Spinal cord (tissue), 10 donors: ENCODE measurements at places on chromosomes 5 and 9. TPM values are rescaled to one million over a fixed set of nuclear protein-coding genes. Genes with fewer than 3 reads are reported as not detected.

FSTL4 gene
- 2.3 TPM for total RNA-seq

DBH gene
- not detected for total RNA-seq

HTR1A gene
- 0.99 TPM for total RNA-seq

ZNF354C gene
- 27.2 TPM for total RNA-seq

PHF24 gene
- total RNA-seq = 7.7 TPM

GLRA1 gene
- 5.1 TPM for total RNA-seq

HARS1 gene
- 51.4 TPM for total RNA-seq

ABO gene
- 0.28 TPM for total RNA-seq

MCC gene
- 30.3 TPM for total RNA-seq

TMC1 gene
- total RNA-seq = 0.89 TPM

TAL2 gene
- total RNA-seq = 2.5 TPM

CRB2 gene
- total RNA-seq = 8.6 TPM

PCDHGA10 gene
- 12.4 TPM for total RNA-seq

PCSK1 gene
- 2.4 TPM for total RNA-seq

DNA sequence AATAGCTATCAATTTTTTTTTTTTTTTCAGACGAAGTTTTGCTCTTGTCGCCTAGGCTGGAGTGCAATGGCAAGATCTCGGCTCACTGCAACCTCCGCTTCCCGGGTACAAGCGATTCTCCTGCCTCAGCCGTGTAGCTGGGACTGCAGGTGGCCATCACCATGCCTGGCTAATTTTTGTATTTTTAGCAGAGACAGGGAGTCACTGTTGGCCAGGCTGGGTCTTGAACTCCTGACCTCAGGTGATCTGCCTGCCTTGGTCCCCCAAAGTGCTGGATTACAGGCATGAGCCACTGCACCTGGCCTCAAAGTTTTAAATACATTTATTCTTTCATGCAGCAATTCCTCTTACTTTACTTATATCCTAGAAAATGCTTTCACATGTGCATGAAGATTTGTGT is 17.6 kb downstream of the TRIM14 start:
- no peak for DNase-seq

DNA sequence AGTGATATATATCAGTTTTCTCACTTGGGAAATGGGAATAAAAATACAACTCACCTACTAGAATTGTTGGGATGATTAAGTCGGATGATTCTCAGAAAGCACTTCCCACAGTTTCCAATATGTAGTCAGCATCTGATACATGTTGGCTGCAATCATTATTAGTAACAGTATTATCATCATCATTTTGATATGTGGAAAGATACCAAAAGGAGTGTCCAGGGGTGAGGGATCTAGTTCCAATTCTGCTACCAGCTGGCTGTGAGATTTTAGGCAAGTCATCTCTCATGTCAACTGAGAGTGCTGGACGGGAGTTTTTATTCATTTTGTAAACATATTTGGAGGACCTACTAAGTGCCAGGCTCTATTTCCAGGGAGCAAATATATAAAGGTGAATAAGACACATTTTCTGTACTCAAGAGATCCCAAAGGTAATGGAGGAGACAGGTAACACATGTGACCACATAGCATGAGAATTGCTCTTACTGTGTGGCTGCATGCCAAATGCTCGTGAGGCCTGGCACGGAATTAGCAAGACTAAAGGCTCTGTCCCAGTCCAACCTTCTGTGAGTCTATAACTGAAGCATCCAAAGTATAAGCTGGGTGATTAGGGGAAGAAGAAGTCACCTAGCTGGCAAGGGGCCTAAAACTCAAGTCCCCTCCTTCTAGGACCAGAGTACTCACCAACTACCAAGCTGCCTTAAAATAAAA is 83.0 kb downstream of the GRIA1 start:
- DNase-seq = peak; percentile 43

DNA sequence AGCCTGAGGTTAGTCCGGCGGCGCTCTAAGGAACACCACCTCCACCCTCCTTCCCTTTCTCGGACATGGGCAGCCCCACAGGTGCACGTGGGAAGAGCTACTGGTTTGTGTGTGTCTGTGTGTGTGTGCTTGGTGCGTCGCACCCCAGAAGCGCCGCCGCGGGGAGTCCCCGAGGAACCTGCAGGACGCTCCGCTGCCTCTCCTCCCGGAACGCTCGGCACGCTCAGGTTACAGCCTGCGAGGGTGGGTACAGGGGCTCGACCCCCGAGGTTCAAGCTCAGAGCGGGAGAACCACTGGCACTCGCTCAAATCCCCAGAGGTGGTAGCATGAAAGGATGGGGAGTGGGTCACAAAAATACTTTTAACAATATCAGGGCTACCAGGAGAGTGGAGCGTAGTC is 2.0 kb downstream of the ASTN2 start:
- DNase-seq = no peak

DNA sequence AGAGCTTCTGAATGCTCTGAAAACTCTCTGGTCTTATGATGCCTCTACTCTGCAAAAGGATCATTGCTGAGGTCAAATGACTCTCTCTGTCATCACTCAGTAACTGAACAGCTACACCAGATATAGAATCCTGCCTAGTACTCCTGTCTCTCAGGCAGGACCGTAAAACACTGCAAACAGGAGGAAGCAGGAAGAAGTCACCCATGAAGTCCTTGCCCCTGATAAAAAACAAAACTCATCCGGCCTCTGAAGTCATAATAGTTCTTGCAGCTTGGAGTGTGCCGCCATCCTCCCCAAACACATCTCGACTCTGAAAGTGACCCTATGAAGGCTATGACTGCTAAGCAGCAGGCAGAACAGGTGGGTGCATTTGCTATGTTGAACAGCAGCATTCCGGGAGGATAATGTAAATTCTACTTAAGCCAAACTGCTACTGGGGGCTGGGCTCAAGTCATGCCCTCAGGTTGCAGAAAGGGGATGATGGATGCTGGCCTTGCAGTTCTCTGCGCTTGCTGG is 81.9 kb upstream of the FAM169A start:
- DNase-seq = no peak

DNA sequence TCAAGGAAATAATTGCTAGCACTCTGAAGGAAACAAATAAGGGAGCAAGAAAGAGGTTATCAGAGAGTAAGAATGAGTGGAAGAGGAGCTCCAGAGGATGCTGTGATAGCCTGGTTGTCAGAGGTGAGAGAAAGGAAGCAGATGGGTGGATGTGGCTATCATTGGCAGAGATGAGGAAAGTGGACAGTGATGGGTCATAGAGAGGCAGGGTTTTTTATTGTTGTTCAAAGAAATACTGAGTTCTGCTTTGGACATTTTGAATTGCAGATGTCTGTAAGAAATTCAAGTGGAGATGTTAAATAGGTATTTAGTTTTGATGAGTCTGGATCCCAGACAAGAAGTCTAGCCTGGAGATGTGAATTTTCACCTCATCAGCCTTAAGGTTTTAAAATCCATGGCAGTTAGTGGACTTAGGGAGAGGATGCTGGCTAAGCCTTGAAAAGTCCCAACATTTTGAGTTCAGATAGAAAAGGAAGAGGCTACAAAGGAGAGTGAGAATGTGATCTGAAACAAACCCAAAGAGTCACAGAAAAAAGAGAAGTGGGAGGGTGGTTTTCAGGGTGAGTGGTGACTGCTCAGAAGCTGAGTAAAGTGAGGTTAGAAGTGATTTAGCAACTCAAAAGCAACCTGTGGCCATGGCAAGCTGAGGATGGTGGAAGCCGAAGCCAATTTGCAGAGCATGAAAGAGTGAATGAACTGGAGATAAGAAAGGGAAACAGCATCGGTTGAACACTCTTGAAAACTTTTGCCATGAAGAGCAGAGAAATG is 50.4 kb downstream of the PPIC start:
- DNase-seq = no peak

DNA sequence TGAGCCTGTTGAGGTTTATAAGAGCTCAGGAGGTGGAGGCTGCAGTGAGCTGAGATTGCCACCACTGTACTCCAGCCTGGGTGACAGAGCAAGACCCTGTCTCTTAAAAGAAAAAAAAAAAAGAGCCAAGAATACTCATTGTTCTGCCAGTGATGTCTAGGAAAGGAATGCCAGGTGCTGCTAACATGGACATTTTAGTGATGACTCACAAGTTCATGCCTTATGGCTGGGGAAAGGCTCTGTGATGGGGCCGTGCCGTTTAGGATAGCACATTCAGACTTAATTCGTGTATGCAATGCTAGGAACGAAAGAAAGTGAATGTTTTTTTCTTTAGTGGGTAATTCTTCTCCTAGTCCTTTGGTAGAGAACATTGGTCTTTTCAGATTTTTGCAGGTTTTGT is 134.2 kb downstream of the ARHGAP26 start:
- no peak for DNase-seq

- DNase-seq = no peak
Observed at GRCh38 chr9:98375138-98375726, 119.8 kb upstream of the TBC1D2 start.

DNA sequence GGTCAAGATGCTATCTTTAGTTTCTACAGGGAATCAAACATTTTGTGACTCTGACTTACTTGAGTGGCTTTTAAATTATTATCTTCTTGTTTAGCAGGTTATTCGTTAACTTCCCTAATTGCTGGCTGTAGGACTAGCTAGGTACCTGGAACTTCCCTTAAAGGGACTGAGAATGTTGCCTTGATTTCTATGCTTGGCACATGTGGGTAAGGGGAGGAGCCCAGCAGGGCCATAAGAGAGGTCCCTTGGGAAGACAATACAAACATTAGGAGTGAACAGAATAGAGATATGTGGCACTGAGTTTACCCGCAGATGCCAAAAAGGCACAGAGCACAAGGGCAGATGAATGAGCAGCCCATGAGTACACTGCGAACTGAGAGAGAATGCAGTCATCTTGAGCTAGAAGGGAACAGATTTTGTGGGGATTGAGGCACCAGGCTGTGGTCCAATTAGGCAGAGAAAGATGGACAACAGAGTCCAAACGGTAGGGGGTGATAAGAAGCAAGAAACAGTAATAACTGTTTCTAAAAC is 9.8 kb downstream of the CKMT2 start:
- no peak for DNase-seq

GRCh38 chr5:145495741-145496140 is 339.4 kb downstream of the PRELID2 start:
- DNase-seq = no peak

DNA sequence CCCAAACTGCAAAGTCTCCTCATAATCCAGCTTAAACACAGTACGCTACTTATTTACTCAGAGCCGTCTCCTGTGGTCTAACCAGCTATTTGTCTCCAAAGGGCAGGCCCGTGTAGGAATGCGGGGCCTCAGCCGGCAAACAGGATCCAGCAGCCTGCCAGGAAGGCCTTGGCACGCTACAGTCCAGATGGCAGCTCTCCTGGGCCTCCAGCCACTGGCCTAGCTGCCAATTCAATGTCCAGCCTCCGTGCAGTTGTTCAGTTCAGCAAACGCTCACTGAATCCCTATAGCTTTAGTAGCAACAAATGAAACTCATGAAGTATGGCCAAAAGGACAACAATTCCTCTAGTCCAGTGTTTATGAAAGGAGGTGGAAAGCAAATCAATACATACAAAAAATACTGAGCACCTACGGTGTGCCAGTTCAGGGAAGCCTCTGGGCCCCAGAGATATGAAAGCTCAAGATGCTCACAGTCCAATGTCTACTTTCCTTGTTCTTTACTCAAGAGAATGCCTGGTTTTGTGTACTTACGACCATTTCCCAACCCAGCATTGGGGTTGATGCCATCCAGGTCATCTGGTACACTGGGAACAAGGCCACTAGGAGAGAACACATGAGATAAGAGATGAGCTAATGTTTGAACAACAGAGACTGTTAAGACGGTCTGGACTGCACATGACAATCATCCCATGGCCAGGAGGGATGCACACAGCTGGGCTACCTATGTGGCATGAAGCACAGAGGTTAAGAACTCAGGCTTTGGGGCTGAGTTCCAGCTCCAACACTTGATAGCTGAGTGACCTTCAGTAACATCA is 8.3 kb downstream of the CDK5RAP2 start:
- peak; percentile 33 for DNase-seq

GRCh38 chr5:3599226-3600105 is 3.8 kb downstream of the IRX1 start:
- DNase-seq = no peak

GRCh38 chr5:40442346-40442745 is 237.4 kb upstream of the PTGER4 start:
- peak; percentile 60 for DNase-seq

GRCh38 chr5:151647320-151647861 is 39.3 kb downstream of the SPARC start:
- no peak for DNase-seq

GRCh38 chr5:96577909-96578308 is 84.3 kb upstream of the CAST start:
- no peak for DNase-seq

DNA sequence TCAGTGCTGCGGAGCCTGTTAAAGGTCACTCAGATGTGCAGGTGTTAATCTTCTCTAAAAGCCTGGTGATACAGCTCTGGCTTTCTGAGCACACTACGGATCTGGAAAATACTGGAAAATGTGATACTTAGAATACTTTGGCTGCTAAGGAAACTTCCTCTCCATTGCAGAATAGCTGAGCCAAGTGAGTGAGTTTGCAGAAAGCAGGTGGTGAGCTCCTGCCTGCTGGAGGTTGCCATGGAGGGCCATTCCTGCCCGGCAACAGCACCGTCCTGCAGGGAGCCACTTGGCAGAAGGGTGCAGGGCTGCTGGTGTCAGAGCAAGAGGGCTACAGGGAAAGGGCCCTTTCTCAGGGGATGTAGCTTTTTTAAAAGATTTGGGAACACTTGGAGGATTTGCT is 40.7 kb downstream of the SECISBP2 start:
- no peak for DNase-seq

DNA sequence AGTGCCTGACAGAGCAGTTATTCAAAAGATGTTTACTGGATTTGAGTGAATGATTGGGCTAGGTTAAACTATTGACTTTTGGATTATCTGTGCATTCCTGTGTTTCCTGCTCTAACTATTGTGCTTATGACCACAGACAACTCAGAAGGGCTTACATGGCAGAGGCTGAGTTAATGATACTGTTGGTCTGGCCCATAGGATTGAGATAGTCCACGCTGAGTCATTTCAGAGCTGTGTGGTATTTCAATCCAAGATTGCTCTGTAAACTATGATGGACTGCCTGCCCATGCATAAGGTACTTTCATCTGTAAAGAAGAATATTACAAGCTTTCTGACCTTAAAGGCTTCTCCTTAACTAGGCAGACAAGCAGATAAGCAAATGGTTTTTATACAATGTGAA is 49.1 kb upstream of the SLIT3 start:
- no peak for DNase-seq

DNA sequence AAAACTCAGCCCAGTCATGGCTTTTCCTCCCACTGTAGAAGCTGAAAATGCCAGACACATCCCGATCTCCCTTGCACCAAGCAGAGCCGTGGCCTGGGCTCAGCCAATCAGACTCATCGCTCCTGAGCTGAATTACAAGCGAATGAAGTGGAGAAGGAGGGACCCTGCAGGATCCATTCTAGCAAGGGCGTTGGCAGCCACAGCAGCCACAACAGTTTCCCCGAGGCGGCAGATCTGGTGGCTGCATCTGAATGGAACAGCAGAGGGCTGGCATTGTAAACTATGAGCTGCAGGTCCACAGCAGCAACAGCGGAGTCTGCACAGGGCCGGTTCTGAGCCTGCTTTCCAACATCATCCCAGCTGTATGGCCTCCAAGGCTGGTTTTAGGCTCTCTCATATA is 23.8 kb downstream of the ALG2 start:
- peak; percentile 46 for DNase-seq
